ENCODE measurements at places on chromosomes 7 and 10.

DNA sequence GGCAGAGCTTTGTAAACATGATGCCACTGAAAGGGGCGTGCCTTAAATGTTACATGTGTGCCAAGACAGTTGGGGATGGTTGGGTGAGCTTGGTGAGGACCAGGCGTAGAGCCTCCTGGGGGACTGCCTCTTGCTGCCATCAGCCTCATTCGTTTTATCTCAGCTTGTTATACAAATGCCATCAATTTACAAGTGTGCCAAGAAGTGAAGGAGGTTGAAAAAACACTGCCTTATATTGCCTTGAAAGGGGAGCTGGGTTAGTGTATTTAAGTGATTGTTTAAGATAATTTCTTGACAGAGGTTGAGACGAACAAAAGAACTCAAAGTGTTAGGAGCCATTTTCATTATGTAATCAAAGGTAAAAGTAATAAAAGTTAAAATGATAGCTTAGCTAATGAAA, 354.7 kb downstream of the PHTF2 start:
- DNase-seq: no peak

DNA sequence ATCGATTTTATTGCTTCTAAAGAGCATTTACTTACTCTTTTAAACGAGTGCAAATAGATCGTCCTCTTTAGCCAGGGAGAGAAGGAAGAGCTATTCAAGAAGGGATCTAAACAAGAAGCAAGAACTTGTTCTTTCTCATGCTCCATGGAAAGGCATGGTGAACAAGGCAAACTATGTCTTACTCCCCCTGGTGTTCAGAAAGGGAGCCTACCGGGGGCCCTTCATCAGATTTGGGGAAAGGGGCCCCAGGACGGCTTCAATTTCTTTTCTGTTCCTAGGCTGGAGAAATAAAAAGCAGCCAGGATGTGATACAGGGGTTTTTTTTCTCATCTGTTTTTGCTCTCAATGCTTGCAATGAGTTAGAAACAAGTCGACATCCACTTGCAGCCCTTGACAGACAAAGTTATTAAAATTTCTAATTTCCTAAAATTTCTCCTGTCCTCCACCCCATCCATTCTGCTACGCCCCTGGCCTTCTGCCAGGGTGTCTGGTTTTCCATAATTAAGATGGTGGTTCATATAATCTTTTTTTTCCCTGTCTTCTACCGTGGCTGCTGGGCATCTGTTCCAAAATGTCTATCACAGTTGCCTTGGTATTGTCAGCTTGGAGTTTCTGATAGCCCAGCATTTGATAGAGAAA, 214.4 kb downstream of the CREB5 start:
- DNase-seq: peak; percentile 61

DNA sequence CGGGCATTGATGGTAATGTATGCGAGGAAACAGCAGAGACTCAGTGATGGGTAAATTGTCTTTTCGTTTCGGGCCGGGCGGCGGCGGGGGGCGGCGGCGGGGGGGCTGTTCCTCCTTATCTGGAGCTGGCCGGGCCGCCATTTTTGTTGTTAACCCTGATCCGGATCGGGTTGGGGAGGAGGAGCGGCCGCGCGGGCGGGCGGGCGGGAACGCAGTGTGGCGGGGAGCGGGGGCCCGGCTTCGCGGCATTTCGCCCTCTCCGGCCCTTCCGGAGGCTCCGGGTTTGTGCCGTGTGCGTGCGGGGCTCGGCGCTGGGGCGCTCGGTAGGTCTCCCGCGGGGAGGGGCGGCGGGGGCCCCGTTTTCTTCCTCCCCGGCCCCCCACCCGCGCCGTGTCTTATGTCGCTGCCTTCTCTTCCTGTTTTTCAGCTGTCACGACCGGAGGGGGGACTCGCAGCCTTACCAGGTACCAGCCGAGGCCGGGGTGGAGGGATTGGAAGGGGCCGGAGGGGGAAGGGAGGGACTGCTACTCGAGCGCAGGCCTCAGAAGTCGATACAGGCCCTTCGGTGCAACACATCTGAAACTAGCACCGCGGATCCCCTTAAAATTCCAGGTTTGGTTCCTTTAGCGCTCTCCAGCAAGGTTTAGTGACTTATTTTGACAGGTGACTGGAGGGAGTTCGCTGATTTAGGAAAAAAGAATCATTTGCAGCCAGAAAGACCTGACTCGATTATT, 820 bp downstream of the WAC start:
- peak; percentile 28 for DNase-seq

GRCh38 chr10:88781206-88781605, 21.3 kb upstream of the LIPM start:
- DNase-seq: no peak

DNA sequence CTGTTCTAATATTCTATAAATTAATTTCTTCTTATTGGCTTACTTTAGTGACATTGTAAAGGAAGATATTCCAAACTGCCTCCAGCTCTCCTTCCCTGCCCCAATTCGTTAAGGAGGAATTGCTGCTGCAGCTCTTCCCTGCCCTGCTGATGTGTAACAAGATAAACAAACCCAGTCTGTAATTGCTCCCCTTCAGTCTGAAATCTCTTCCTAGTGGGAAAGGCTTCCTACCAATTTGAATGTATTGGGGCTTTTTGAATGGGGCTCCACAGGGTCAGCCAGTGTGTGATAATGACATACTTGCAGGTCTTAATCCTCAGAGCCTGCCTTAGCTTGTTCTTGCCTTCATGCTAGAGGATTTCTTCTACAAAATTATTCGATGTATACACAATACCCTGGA, 849.9 kb upstream of the GHITM start:
- no peak for DNase-seq

DNA sequence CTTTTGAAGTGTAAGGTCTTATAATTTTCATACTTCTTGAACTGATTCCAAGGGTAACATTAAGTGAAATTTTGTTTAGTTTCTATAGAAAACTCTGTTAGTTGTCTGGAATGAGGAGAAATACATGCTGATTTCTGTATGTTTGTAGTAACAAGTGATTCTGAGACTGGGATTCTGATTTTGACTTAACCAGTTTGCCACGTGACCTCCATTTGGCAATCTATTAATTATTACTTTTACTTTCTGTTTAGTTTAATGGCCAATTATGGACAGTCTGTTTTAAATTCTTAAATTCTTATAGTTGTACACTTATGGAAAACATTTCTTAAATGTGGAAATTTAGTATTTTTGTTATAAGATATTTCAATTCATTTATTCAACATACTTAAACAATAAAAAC, 163.1 kb downstream of the ADK start:
- DNase-seq: no peak

GRCh38 chr7:48140001-48140681, 31.1 kb upstream of the ABCA13 start:
- peak; percentile 20 for DNase-seq

DNA sequence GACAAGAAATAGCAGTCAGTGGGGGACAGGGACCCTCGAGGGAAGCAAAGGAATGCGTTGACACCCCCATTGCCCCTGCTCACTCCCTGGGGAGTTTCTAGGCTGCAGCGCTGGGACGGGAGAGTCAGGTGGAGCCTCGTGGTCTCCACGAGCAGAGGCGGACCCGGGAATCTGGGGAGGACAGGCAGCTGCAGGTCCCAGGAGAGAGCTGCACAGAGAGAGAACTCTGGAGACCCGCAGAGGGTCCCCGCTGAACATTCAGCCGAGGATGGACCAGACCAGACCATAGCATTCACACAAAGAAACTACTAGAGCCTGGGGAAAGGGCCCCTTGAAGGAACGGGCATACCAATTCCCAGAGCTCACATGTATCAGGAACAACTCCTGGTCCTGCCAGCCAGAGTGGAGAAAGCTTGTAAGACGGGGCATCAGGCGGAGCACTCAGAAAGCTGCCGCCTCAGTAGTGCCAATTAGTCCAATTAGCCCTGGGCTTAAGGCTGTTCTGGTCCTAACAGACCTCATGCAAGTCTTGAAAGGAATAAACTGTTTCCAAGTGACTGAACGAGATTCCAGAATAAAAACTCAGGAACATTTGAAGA, 966.7 kb upstream of the ZNF722 start:
- no peak for DNase-seq
